ENCODE measurements at places on chromosomes 2 and 18. TPM values are rescaled to one million over a fixed set of nuclear protein-coding genes. Genes with fewer than 3 reads are reported as not detected.

Gene C2orf69
- total RNA-seq = 11.4 TPM

Gene ACADL
- total RNA-seq = not detected

Gene PRKAG3
- not detected for total RNA-seq

Gene SLC5A7
- not detected for total RNA-seq

Gene TOGARAM2
- total RNA-seq = not detected

Gene TMEM198
- total RNA-seq = not detected

Gene KCNE4
- not detected for total RNA-seq

Gene MEP1B
- not detected for total RNA-seq

DNA sequence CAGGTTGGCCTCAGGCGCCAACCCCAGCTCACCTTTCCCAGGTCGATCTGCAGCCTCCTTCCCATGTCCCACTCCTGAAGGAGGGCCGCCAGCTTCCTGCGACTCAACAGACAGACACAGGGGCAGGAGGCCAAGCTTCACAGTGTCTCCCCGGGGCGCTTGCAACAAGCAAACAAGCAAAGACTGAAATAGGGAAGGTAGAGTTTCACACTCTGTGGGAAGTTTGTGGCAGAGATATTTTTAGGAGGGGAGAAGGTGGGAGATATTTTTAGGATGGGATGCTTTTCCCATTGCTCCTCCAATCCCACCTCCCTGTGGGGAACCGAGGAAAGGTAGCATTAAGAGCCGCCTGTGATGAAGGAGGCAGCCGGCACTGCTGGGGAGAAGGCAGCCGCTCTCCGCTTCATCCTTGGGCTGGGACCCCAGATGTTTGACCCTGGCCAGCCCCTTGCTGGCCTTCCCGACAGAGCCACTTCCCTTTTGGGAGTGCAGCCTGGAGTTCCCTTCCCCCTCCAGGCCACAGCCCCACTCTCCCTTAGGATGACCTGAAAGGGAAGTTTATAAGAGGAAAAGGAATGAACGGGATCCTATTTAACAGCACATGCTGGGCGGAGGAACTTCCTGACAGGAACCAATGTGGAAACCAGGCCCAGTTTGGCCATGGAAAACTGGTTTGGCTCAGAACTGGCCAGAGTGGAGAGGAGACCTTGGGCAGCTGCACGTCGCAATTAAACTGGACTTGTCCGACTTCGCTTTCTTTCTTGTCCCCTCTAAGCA is 142.2 kb upstream of the SMAD2 start:
- no peak overlapping the region for H3K27ac ChIP-seq
- H3K27me3 ChIP-seq = peaks cover 12% of the 10 kb centered on the region
- no peak overlapping the region for H3K4me3 ChIP-seq
- no peaks in the 10 kb centered on the region for H3K4me1 ChIP-seq
- DNase-seq = no peak

DNA sequence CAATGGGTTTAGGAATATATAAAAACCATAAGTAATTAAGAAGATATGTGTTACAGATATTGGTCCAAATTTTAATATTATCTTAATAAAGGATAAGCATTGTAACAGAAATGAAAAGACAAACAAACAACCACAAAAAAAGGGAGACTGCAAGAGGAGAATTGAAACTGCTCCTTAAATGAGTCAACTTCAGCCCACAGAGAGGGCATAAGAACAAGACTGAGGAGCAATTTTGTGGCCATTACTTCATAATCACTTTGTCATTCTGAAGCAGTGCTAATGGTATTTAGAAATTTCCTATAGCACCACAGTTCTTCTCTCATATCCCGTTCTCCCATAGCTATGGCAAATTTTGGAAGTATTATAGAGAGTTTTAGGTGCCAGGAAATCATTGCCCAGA is 193.2 kb upstream of the HNMT start:
- H3K4me3 ChIP-seq = no peak overlapping the region
- DNase-seq = no peak
- no peaks in the 10 kb centered on the region for H3K4me1 ChIP-seq
- no peak overlapping the region for H3K27ac ChIP-seq
- no peaks in the 10 kb centered on the region for H3K27me3 ChIP-seq

DNA sequence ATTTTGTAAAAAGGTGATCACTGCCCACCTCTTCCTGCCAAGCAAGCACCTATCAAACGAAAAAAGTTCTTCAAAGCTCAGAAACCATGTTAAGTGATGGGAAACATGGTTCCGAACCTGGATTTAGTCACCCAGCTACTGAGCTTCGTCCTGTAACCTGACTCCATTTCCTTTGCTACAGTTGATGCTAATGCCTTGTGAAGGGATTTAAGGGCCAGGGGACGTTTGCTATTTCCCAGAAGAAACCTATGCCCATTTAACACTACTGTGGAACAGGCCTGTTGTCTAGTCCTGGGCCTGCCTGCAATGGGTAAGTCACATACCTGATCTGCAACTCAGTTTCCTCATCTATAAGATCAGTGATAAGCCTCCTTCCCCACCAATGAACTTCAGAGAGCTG is 14.8 kb downstream of the SERPINE2 start:
- no peaks in the 10 kb centered on the region for H3K36me3 ChIP-seq
- H3K4me1 ChIP-seq = no peaks in the 10 kb centered on the region
- DNase-seq = no peak
- H3K27ac ChIP-seq = no peak overlapping the region
- H3K4me3 ChIP-seq = no peak overlapping the region

DNA sequence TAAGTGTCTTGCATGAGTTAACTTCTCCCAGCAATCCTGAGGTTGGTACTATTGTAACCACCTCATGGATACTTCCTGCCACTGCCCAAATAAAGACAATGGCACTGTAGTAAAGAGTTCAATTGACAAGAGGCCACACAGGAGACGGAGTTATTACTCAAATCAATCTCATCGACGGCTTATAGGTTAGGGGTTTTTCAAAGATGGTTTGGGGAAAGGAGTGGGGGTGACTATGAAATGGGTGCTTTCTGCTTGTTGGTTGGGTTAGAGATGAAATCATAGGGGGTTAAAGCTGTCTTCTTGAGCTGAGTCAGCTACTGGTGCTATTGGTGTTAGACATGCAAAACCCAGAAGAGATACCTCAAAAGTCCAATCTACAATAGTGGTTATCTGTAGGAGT is 1258.0 kb upstream of the ZEB2 start:
- H3K27me3 ChIP-seq = no peaks in the 10 kb centered on the region
- H3K27ac ChIP-seq = no peak overlapping the region
- no peaks in the 10 kb centered on the region for H3K36me3 ChIP-seq
- no peak for DNase-seq

- H3K27ac ChIP-seq = no peak overlapping the region
- H3K4me3 ChIP-seq = no peak overlapping the region
- H3K27me3 ChIP-seq = no peaks in the 10 kb centered on the region
- H3K4me1 ChIP-seq = no peaks in the 10 kb centered on the region
Observed at GRCh38 chr2:168079236-168079635, 168.2 kb downstream of the STK39 start.

GRCh38 chr18:74468547-74469061 is 11.5 kb upstream of the DIPK1C start:
- no peak overlapping the region for H3K4me3 ChIP-seq
- peak; percentile 65 for DNase-seq
- peaks cover 12% of the 10 kb centered on the region for H3K27me3 ChIP-seq
- no peak overlapping the region for H3K27ac ChIP-seq
- H3K36me3 ChIP-seq = no peaks in the 10 kb centered on the region

- no peaks in the 10 kb centered on the region for H3K27me3 ChIP-seq
- no peak for DNase-seq
- H3K4me1 ChIP-seq = no peaks in the 10 kb centered on the region
- no peak overlapping the region for H3K27ac ChIP-seq
Observed at GRCh38 chr2:157233506-157233905, 24.0 kb upstream of the GALNT5 start.

DNA sequence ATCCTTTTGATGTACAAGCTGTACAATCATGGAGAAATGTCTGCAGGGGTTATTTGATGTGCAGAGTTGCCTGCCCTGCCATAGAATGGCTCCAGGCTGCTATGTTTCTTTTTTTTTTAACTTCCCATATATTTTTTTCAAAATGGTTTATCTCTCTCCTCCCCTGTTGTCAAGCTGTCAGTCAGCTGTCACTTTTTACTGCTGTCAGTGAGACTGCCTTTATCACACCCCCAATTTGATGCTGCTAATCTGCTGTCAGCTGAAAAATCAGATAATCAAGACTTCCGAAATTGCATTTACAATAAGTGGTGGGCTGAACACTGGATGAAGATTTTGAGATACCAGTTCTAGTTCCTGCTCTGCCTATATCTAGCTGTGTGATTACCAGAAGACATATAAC is 382.6 kb downstream of the ZEB2 start:
- no peak overlapping the region for H3K27ac ChIP-seq
- H3K4me1 ChIP-seq = no peaks in the 10 kb centered on the region
- DNase-seq = no peak

DNA sequence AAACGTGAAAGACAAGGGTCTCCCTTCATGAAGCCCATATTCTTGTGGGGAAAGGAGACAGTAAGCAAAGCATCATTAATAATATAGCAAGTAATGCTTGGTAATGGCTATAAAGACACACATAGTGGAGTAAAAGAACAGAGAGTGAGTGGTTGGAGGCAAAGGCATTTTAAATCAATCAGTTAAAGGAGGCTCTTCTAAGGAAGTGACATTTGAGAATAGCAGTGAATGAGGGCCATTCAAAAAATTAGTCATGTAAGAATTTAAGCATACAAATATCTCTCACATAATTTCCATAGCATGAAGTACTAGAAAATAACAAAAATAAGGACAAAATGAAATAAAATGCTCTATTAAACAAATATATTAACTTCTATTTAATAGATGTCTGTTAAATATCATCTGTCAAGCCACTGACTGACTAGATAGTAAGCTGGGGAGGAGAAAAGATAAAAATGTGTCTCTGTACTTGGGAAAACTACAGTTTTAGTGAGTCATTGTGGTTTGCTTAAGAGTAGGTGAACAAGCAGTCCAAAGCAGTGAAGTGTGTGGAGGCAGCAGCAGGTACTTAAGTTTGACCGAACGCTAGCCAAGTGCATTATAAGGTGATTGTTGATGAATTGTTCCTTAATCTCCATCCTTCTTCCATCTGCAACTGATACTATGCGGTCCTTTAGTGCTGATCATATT is 160.1 kb downstream of the PARD3B start:
- H3K36me3 ChIP-seq = no peaks in the 10 kb centered on the region
- H3K27ac ChIP-seq = no peak overlapping the region
- no peaks in the 10 kb centered on the region for H3K27me3 ChIP-seq
- H3K4me1 ChIP-seq = no peaks in the 10 kb centered on the region

DNA sequence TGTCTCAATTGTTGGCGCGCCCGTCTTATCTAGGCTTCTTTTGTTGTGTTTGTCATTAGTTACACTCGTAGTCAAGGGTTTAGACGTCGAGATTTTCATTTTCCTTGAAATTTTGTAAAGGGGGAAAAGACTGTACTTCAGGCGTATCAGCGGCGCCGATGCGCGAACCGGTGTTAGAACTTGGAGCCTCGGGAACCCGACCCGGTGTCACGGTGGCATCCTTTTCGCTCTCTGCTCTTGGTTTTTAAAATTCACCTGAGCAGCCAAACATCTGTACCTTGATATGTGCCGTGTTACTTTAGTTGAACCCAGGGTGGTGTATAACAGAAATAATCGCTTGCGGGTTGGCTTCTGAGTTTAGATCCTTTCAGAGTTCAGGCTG is 643 bp downstream of the RMC1 start:
- no peak for DNase-seq
- H3K4me1 ChIP-seq = peaks cover 18% of the 10 kb centered on the region
- H3K36me3 ChIP-seq = peaks cover 8% of the 10 kb centered on the region
- peak overlapping the region; percentile 75 for H3K4me3 ChIP-seq
- no peaks in the 10 kb centered on the region for H3K27me3 ChIP-seq
- peak overlapping the region; percentile 36 for H3K27ac ChIP-seq

DNA sequence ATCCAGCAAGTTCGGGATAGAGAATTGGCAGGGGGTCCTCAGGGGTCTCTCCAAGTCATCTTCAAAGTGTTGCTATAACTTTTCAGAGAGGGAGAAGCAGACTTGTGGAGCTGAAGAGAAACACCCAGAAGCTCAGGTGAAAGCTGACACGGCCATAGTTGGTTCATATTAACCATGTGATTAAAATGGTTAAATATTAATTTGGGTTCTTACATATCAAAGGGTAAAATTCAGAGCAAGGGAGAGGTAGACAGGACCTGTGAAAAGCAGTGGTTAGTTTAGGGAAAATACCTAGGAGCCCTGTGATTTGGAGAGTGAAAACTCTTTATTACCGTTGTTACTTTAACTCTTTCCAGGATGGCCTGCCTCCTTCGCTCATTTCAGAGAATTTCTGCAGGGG is at the start of gene UGT1A6:
Gene UGT1A6, plus strand, starts transcription at position 243 of the 400 bp plus-strand sequence. Its CDS starts 115 bp downstream, at position 358.
- H3K36me3 ChIP-seq = no peaks in the 10 kb centered on the region
- H3K4me3 ChIP-seq = no peak within 1 kb of the TSS
- DNase-seq = no peak
- H3K27me3 ChIP-seq = no peaks in the 10 kb centered on the region

DNA sequence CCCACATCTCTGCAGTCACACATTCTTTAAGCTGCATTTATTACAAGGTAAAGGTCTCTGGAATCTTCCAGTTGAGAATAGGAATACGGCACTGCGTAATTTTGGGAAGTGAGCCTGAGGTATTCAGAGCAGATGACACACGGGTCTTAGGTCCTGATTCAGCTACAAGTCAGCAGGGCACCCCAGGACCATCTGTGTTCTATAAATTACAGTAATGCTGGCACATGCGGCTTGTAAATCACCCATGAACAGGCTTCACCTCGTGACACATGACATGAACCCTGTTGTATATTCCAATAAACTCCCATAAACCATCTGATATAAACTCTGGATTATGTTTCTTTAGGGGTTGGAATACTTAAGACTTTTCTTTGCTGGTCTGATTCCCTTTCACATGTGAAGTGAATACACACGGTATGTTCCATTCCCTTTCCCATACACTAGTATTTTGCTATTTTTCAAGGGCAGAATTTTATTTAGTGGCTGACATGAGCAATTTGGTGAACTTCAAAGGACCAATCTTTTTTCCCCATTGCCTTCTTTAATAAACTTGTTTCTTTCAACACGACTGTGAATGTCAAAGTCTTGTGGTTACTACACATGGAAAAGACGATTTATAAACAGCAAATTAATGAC is 298.6 kb downstream of the MEIS1 start:
- no peaks in the 10 kb centered on the region for H3K27me3 ChIP-seq
- no peak overlapping the region for H3K4me3 ChIP-seq
- H3K27ac ChIP-seq = no peak overlapping the region
- no peak for DNase-seq
